Effector CD4-positive, alpha-beta T cell (primary cell): ENCODE measurements at places on chromosomes 12 and 14.

GRCh38 chr12:27937768-27938167 is 34.8 kb downstream of the PTHLH start:
- DNase-seq = no peak

DNA sequence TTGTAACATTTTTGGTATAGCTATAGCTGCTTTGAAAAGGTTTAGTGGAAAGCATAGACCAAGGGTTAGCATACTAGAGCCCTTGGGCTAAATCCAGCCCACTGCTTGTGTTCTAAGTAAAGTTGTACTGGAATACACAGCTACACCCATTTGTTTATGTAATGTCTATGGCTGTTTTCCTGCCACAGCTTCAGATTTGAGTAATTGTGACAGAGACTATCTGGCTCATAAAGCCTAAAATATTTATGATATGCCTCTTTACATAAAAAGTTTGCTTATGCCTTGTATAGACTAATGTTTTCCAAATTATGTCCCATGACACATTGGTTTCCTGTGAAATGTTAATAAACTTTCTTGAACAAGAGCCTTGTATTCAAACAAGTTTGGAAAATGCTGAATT is 234.8 kb upstream of the ATP2B1 start:
- no peak for DNase-seq

GRCh38 chr12:114676142-114676741 is 7.7 kb downstream of the TBX3 start:
- no peak for DNase-seq

- no peak for DNase-seq
These were observed 17.6 kb upstream of the EID3 start for GRCh38 chr12:104285740-104286515.

- no peak for DNase-seq
These were observed 258.8 kb upstream of the USP15 start for GRCh38 chr12:62001424-62001823.

DNA sequence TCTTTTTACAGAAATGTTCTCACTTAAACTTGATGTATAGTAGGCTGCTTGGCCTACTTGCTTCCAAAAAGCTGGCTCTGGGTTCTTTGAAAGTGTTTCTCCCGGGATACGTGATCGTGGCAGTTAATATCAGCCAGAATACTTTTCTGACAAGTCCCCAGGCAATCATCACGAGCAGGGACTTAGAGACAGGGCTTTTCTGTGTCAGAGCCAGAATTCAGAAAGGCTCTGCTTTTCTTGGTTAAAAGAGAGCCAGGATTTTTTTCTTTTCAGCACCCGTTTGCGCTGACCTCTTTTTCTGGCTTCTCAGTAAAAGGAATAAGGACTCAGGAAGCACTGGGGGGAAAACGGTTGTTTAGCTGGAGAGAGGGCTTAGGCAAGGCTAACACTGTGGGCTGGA is 57.8 kb upstream of the ARHGAP5 start:
- DNase-seq = no peak

DNA sequence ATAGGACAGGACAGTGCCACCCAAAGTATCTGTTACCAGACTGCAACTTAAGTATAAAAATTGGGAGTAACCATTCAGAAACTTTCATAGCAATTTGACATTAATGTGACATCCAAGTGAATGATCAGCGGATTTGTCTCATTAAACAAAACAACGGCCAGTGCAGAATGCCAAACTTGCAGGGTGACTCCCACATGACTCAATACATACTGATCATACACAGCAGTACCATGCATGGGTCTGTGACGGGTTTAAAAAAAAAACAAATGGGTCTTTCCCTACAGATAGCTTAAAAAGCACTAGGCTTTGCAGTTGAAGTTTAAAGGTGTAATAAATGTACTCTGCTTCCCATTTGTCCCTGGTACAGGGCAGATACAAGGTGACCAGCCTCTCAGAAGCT is 116.6 kb downstream of the SLC35F4 start:
- DNase-seq = no peak

GRCh38 chr12:12447236-12447635 is 90.4 kb downstream of the BORCS5 start:
- no peak for DNase-seq

DNA sequence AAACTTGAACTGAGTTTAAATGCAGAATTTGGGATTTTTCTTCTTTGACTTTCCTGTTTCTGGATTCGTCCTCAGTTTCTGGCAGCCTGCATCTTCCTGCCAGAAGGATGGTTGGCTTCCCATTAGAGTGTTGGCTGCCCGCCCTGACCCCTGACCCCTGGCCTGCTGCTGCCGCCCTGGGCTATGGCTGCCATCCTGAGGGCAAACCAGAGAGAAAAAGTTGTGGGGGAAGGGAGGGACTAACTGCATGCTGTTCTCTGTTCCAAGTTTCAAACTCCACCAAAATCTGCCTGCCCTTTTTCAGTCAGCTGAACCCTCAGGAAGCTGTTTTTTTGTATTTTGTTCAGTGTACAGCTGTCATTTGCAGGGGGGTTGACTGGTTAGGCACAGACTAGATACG is 48.4 kb downstream of the FNTB start:
- DNase-seq = no peak

DNA sequence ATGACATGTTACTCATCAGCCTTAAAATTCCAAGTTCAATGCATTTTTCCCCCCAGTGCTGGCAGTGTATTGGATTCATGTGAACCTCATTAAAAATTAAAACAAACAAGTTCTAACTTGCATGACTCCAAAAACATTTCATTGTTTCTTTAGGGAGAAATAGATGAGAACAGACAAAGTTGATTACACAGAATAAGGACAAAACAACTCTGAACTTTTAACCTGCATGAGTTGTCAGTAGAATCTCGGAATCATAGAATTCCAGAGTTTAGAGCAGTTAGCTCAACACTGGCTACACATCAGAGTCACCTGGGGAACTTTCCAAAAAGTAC is 127.5 kb downstream of the TMX1 start:
- DNase-seq = no peak

DNA sequence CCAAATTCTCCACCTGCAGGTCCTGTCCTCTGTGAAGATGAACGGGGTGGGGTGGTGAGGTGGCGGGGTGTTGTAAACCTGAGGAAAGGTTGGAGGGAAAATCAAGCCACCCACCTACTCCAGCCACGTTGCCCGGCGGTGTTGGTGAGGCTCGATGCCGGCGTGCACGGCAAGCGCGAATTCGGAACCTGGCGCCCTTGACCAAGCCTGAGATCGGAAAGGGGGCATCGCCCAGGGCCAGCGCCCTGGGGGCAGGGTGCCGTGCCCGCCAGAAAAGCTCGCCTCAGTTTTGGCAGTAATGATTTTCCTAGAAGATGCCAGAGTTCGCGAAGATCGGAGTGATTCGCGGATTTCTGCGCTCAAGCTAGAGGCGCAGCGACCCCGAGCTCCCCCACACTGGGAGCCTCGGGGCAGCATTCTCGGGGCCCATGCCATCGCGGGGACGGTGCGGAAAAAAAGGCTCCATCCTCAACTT is 817 bp downstream of the STXBP6 start:
- no peak for DNase-seq

GRCh38 chr14:99548255-99548654 is 55.8 kb downstream of the CCDC85C start:
- DNase-seq = no peak

DNA sequence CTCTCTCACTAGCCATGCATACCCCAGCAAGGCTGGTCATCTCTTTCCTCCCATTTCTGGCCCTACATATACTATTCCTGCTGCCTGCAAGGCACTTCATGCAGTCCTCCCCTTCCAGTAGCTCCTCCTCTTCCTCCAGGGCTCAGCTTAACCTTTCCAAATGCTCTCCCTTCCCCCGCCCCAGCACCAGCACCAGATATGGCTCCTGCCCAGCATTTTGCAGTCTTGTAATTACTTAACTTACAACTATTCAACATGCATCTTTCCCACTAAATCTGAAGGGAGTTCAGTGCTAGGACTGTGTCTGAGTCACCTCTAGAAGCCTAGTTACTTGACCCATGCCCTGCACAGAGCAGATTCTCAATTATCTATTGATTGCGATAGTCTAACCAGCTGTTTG is 1.8 kb upstream of the FBXO21 start:
- DNase-seq = no peak

- no peak for DNase-seq
These were observed 113.3 kb upstream of the PRB2 start for GRCh38 chr12:11508699-11509098.

- DNase-seq = no peak
These were observed 74.2 kb upstream of the RASSF8 start for GRCh38 chr12:25884024-25884919.

DNA sequence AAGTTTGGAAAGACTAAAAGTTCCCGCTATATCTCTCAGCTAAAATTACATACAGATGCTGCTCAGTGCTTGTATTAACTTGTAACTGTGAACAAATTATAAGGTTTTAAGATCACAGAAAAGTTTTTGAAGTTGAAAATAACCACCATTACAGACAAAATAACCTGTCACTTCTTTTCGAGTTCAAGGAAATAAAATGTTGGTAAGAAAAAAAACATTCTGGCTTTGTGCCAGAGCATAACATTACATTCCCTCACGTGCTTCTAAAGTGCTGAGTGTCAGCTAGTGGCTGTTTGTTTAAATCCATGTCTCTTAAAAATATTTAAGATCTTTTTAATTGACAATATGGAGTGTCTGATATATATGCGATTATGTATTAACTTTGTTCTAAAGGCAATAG is 27.2 kb upstream of the ADAMTS20 start:
- DNase-seq = no peak

- no peak for DNase-seq
These were observed 16.3 kb downstream of the ATP5MC2 start for GRCh38 chr12:53659571-53659981.

GRCh38 chr12:71867131-71867530 is 27.6 kb downstream of the TBC1D15 start:
- no peak for DNase-seq

DNA sequence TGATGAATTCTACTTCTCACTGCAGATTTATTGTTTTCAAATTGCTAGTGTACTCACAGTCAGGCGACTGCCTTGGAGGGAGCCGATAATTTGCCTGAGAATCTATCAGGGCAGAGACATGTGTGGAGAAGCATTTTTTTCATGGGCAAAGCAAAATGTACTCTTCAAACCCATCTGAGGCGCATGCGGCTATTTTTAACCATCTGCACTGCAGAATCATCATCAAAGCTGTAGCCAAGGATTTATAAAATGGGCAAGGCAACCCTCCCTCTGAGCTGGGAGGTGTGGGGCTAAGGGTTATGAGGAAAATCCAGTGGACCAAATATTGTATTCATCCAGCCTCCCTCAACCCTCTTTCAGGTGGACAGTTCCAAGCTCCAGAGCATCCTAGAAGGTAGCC is 37.7 kb downstream of the BEST3 start:
- DNase-seq = no peak

DNA sequence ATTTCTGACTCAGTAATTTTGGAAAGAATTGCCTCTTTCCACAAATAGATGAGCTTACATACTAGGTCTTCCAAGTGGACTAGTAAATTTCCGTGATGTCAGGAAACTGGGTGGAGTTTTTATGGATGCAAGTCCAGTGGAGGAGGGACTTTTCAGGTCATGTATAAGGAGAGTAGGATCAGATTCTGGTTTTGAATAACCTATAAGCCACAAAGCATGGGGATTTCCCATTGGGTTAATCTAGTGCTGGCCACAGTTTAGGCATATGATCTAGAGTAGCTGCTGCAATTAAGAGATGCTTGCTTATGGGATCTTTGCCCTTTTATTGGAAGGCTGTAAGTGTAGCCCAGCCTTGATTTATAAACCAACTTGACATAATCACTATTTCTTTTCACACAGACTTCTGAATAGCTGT is 33.8 kb downstream of the STK38L start:
- no peak for DNase-seq

- no peak for DNase-seq
These were observed 36.4 kb downstream of the CPNE8 start for GRCh38 chr12:38869036-38869435.

- DNase-seq = no peak
These were observed 194.5 kb downstream of the TSPAN9 start for GRCh38 chr12:3271639-3272038.

- DNase-seq = no peak
These were observed at the start of gene PDZRN4 for GRCh38 chr12:41188058-41188840. TSS of gene PDZRN4 (plus strand) at chr12:41188320.

DNA sequence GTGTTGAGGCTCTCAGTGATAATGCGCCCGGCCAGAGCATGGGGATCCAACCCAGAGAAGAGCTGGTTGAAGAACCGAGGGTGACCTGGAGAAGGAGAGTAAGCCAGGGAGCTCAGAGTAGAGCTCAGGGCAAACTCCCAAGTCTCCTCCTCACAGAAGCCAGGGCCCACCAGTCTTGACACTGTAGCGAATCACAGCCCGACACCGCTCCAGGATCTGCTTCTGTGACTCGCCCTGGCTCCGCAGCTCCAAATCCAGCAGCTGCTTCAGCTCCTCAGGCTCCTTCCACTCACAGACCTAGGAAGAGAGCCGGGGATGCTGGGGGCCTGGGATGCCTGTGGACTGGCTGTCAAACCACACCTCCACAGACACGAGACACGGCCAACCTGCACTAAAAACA is 8.2 kb upstream of the ZNF740 start:
- no peak for DNase-seq

GRCh38 chr12:30976206-30976605 is 49.7 kb downstream of the TSPAN11 start:
- no peak for DNase-seq

DNA sequence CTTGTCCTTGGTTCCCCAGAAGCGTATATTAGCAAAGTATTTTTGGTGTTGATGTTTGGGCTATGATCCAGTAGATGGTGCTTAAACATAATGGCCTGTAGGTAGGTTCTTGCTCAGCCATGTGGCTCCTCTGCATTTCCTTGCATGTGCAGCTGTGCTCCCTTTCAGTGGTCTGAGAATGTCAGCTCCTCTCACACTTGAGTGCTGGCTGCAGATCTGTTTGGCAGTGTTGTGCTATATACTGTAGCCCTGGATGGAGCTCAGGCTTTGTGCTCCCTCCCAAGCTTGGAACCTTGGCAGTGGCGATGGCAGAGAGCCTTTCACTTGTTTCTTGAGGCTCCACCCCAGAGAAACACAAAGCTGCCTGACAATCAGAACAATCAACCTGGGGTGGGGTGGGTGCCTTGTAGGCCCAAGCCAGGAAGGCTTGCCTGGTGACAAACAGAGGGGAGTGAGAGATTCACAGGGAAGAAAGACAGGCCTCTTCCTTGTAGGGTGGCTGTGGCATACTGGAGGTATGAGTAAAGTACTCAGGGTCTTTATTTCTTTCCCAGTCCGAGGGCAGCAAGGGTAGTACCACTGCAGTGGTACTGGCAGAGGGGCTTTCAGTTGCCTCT is 255.3 kb downstream of the RAD51B start:
- no peak for DNase-seq

GRCh38 chr14:68936476-68936875 is 42.6 kb downstream of the ACTN1 start:
- no peak for DNase-seq

DNA sequence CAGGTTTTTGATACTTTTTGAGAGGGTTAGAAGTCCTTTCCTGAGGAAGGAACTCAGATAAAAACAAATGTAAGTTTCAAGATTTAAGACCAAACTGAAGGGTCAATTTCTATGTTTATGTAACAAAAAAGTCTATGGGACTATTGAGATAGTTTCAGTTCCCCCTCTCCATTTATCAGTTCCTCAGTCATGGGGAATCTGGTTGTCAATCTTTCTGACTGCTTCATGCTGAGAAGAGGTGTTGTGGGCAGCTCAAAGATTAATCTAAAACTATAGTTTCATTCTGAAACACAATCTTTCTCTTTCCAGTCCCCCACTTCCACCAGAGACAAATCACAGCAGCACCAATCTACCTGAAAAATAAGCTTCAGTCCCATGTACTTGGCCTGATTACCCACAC is 93.7 kb downstream of the KCNMB4 start:
- no peak for DNase-seq
